Nucleus accumbens (tissue), 56 donors: ENCODE measurements at places on chromosomes 16 and 17.

DNA sequence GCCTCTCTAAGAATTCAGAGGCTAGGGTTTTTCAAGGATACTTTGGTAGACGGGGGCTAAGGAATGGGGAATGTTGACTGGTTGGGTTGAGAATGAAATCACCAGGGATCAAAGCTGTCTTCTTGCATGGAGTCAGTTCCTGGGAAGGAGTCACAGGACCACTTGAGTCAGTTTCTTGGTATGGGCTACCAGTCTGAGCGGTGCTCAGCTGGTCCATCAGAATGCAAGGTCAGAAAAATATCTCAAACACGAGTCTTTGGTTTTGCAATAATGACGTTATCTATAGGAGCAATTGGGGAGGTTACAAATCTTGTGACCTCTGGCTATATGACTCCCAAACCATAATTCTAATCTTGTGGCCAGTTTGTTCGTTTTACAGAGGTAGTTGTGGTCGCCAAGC is 18.4 kb downstream of the CHD9NB start:
- no peak for DNase-seq

DNA sequence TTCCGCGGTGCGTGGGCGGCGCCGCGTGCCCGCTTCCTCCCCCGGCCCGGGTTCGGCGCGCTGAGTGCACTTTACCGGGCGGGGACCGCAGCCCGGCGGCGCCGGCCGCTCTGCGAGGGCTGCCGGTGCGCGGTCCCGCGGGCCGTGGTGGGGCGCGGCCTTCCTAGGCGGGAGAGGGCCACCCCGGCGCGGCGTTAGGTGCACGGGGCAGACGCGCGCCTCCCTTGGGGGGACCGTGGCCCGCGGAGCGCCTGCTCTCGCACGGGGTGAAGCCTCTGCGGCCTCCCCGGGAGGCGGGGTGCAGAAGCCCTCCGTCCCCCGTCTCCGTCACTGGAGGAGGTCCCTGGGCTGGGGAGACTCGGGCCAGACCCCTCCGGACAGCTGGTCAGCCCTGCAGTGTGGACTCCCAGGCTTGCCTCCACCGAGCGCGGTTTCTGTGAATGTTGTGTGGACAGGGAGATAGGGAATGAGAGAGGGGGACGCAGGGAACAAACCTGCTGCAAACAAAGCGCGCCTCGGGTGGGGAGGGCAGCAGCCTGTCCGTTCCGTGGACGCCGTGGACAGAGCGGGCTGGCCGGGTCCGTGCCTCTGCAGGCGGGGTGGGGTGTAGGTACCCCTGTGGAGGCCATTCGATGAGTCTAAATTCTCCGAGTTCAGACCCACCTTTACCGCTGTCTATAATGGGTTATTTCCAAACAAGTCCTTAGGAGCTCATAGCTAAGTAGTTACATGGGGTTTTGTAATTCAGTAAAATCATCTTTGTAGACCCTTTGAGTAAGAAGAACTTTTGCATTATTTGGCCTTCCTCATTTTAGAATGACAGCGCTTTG is 721 bp downstream of the TBCD start:
- DNase-seq: no peak

GRCh38 chr17:45977976-45978626 is 20.9 kb upstream of the STH start:
- no peak for DNase-seq

DNA sequence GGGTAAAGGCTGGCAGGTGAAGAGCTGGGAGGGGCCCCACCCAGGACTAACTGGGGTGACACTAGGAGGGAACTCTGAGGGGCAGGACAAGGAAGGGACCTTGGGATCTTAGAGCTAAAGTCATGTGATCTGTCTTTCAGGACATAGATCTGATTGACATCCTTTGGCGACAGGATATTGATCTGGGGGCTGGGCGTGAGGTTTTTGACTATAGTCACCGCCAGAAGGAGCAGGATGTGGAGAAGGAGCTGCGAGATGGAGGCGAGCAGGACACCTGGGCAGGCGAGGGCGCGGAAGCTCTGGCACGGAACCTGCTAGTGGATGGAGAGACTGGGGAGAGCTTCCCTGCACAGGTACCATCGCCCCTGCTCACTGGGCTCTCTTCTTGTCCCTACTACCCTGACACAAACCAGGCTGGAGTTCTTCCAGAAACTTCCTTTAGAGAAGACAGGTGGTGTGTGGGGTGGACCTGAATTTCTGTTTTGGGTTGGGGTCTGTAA is 8.1 kb downstream of the NFE2L1 start:
- DNase-seq: no peak

GRCh38 chr17:63399316-63399715 is 46.8 kb downstream of the CYB561 start:
- DNase-seq: no peak

DNA sequence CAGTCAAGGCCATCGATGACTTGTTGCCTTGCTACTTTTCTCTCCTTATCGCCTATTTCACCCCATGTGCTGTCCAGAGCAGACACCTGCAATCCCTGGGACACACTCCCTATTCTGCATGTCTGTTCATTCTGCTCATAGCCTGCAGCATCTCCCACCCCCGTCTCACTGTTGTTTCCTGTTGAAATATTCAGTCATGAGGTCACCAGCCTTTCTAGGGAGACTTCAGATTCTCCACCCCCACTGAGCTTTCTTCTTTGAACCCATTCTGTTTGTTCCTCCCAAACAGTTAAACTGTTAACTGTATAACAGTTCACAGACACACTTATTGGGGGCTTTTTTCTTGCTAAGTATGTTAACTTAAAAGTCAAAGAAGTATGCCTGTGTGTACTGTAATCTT is 94.4 kb downstream of the AATF start:
- DNase-seq: no peak

GRCh38 chr17:20171741-20172365 is 162.7 kb downstream of the SPECC1 start:
- DNase-seq: no peak

DNA sequence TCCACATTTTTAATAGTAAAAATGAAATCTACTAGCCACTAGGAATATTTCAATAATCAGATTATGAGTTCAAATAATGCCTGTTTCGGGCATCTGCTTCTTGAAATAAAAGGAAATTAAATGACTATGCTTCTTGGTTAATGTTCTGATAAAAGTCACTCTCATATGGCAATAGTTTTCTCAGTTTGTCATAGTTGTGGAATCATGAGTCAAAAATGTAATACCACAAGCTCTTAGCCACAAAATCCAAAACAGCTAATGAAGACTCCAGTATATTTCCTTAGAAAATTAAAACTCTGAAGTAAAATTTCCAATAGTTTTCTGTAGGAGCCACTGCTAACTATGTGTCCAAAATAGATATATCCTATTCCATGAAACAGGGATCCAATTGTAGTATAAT is 676.3 kb upstream of the CDH8 start:
- no peak for DNase-seq

GRCh38 chr17:80246266-80246681 is 14.4 kb upstream of the RNF213 start:
- DNase-seq: no peak

GRCh38 chr16:80741724-80742123 is 62.7 kb downstream of the CDYL2 start:
- DNase-seq: no peak
